Cardiac fibroblast (primary cell): ENCODE measurements at places on chromosomes 7 and 10.

- DNase-seq = no peak
Measured at GRCh38 chr7:29158795-29159423, 12.6 kb upstream of the CPVL start.

DNA sequence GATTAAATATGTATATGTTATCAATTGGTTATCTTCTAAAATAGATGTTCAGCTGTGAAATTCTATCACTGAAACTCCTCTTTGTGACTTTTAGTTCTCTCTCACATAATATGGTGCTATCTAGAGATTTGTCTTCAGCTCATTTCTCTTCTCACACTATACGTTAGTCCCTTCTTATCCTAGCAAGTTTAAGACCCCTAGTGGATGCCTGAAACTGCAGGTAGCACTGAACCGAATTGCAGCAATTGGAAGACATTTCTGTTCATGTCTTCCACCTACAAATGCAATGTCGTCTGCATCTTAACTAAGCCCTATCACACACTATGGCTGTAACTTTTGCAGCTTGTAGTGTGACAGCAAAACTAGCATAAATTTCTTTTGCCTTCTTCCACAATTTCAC lies 442.7 kb upstream of the POM121L12 start:
- no peak for DNase-seq

DNA sequence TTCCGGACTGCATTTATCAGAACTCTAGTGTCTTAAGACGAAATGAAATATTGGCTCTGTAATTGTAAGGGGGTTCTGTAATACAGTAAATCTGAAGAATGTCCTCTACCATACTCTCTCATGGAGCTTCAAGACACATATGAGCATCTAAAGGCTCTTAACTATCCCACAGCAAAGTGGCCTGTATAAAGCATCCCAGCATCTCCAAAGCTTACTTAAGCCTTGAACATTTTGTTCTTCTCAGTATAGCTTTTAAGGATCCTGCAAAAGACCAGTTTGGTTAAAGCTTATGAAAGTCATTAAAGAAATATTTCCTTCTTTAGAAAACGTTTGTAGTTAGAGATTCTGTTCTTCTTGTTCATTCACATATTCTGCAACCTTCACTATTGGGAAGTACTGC lies 75.1 kb downstream of the HGF start:
- no peak for DNase-seq

DNA sequence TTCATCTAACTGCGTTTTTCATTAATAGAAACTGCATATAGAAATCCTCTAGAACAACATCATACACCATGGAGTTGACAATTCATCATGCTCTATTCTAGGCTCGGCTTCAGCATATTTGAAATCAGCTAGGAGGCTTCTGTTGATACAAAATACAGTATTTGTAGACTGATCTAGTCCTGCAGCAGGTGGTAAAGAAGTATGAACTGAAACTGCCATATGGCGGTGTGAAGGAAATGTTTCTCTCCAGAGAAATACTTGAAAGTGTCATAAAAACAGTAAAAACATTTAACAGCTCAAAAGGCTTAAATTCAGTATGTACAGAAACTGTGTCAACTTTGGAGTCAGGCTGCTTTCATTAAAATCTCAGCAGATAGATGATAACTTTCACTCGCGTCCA lies 32.0 kb upstream of the MYO3A start:
- DNase-seq = no peak

DNA sequence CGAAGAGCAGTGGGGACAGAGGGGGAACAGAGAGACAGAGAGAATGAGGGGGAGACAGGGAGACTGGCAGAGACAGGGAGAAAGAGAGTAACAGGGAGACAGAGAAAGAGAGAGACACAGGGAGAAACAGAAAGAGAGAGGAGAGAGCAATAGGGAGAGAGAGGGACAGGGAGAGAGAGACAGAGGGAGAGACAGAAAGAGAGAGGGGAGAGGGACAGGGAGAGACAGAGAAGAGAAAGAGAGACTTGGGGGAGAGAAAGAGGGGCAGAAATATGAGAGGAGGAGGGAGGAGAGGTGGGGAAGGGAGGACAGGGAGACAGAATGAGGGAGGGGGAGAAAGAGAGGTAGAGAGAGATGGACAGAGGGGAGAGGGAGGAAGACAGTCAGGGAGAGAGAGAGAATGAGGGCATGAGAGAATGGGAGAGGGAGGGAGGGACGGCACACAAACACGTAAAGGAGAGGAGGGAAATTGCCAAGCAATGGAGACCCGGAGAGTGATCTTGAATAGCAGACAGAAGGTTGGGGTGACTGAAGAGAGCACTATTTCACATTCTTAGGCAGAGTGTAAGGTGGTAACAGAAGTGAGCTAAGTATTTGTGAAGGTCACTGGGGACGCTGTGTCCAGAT lies 33.3 kb upstream of the KCNMA1 start:
- DNase-seq = no peak

DNA sequence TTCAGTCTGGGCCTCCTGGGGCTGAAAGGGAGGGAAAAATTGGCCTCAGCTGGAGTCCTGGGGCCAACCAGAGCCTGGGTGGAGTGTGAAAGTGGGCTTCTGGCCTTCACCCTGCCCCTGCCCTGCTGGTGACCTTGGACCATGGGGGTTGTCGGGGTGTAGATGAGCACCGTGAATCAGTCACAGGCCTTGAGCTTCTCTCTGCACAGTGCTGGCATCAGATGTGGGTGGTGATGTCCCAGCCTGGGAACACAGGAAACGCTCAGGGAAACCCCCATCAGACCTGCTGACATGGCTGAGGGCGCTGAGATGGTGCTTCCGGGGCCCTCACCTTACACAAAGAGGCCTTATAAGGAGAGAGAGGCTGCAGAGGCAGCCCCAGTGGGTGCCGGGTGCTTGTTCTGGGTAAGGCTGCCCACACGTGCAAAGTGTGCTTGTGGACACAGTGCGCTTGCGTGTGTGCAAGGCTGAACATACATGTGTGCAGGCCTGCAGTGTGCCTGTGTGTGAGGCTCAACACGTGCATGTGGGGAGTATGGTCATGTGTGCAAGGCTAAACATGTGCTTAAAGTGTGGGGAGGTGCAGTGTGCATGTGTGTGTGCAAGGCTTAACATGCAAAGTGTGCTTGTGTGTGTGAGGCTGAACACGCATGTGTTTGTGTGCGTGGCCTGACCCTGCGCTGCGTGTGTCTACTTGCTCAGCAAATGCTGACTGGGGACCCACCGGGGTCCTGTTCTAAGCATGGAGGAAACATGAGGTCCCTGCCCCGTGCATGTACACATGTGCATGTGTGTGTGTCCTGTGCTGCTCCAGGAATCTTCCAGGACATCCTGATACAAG lies 6.5 kb downstream of the ARPC1B start:
- DNase-seq = peak; percentile 80

- no peak for DNase-seq
Measured at GRCh38 chr10:17022896-17023295, 106.7 kb downstream of the CUBN start.

DNA sequence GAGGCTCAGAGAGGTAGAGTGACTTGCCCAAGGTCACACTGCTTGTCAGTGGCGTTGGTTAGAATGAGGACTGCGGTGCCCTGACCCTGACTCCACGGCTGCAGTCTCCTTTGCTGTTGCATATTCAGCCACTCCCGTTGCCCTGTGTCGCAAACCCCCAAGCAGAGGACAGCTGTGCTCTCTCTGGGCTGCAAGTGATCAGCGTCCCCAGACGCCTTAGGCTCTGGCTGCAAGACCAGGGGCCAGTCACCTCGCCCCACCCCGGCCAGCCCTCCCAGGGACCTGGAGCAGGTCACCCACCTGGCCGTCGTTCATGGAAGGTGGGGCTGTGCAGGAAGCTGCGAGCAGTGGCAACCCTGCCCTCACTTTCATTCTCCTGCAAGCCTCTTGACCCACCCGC lies 51.7 kb upstream of the NANOS1 start:
- DNase-seq = no peak
